ENCODE measurements at places on chromosomes 16 and 17.

- DNase-seq = no peak
Observed at GRCh38 chr17:75814900-75815373, 29.3 kb downstream of the UNC13D start.

DNA sequence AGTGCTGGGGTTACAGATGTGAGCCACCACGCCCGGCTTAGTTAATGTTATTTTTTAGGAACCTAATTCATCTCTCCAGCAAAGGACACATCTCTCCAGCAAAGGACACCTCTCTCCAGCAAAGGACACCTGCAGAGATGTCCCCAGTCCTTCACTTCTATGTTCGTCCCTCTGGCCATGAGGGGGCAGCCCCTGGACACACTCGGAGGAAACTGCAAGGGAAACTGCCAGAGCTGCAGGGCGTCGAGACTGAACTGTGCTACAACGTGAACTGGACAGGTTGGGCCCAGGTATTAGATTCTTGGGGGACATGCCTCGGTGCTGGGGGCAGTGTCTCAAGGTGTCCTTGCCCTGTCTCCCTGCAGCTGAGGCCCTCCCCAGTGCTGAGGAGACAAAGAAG, 4.7 kb downstream of the PFAS start:
- peak; percentile 22 for DNase-seq

DNA sequence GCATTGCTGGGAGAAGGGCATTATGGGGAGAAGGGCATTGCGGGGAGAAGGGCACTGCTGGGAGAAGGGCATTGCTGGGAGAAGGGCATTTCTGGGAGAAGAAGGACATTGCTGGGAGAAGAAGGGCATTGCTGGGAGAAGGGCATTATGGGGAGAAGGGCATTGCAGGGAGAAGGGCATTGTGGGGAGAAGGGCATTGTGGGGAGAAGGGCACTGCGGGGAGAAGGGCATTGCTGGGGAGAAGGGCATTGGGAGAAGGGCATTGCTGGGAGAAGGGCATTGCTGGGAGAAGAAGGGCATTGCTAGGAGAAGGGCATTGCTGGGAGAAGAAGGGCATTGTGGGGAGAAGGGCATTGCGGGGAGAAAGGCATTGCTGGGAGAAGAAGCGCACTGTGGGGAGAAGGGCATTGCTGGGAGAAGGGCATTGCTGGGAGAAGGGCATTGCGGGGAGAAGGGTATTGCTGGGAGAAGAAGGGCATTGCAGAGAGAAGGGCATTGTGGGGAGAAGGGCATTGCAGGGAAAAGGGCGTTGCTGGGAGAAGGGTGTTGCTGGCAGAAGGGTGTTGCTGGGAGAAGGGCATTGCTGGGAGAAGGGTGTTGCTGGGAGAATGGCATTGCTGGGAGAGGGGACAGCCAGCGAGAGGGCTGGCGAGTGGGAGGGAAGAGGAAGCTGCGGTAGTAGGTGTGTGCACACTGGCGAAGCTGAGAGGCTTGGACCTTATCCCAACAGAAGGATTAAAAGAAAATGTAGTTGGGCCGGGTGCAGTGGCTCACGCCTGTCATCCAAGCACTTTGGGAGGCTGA, 4.6 kb upstream of the PYDC1 start:
- DNase-seq = no peak

- no peak for DNase-seq
Observed at GRCh38 chr16:49850558-49851467, 5.1 kb downstream of the ZNF423 start.

DNA sequence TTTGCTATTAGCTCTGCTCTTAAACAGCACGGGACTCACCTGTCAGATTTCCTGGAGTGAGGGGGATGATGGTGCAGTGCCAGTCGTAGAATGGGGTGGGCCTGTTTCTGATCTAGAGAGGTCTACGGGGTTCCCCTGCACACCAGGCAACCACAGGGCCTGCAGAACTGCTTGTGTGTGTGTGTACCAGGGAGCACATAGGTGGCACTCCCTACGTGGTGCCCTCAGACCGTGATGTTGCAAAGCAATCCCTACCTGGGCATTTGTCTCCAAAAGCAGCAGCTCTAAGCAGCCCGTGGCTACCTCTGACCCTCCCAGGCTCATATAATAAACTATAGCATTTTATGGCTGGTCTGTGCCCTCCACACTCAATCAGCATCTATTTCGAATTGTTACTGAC, 38.5 kb downstream of the MPRIP start:
- DNase-seq = no peak

DNA sequence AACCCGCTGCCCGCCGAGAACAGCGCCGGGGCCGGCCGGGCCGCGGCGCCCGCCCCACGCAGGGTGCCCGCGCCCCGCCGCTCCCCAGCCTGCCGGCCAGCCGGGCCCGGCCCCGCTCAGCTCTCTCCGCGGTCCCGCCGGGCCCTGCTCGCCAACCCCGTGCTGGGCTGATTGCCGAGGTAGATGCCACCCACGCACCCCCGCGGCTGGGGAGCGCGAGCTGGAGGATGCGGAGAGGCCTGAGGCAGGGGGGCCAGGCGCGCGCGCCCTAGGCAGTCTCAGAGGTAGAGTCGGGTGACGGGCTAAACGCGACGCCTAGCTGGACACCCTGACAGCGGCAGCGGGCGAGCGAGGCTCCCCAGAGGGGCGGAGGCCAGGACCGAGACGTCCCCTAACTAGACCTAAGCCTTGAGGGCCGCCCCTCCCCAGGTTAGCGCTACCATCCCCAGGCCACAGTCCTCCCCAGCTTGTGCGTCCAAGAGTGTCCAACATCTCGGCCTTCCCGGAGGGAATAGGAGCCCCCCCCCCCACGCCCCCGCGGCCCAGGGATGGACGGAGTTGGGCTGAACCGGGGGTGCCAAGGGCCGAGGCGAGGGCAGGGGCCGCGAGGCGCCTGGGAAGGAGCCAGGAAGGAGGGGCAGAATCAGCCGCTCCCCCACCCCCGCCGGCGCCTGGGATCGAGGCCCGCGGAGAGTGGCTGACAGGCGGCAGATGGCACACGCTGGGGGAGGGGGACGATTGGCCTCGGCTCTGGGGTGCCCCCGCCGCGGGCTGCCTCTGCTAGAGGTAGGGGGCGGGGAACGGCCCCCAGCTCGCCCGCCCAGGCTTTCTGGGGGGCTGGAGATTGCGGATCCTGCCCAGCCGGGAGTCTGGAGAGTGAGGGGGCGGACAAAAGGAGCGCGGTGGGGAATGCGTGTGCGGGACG, 2.5 kb upstream of the ZNF423 start:
- peak; percentile 84 for DNase-seq

DNA sequence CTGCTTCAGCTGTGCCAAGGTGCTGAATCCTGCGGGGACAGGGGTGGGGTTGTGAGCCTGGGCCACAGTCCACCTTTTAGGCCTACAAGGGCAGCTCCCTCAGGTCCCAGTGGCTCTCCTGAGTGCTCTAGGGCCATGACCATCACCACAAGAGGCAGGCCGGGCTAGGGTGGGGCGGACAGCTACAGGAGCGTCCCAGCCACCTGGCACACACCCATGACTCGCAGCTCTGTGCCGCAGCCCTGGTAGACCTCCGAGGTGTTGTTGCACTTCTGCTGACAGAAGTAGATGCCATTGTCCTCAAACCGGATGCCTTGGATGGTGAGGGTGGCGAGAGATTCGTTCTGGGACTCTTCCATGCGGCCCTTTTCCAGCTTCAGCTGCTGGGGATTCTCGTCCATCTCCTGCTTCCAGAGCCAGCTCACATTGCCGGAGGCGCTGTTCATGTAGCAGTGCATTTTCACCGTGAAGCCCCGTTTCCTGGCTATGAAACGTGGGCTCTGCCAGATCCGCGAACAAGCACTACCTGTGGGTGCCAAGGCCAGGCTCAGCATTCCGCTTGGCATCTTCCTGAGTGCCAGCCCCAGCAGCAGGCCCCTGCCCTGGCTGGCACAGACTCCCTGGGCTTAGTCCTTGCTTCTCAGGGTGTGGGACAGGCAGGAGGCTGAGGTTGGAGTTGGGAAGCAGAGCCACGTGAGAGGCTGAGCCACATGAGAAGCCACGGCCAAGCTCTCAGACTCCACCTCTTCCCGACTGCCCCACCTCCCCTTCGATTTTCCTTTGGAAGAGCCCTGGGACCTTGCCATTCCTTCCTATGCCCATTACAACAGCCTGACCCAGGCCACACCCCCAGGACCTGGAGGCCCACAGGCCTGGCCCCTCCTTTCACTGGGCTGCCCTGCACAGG, 2.0 kb downstream of the CD79B start:
- DNase-seq = no peak

- DNase-seq = peak; percentile 92
Observed at GRCh38 chr17:57889892-57890856, 40.3 kb upstream of the MRPS23 start.

DNA sequence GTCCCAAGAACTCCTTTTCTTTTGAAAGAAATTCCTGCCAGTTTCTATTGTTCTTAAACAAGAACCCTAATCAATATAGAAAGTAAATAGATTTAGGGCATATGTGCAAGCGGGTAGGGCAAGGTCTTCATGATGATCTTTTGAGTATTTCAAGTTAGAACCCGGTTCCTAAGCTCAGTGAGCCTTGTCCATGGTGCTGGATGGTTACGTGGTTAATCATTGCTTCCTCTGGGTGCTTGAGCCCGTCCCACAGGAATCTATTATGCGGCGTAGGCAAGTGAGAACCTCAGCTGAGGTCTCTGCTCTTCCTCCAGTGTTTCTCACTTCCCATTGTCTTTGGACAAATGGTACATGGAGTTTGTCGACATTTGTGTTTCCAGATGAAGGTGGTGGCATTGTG, 580.8 kb upstream of the EEF2KMT start:
- no peak for DNase-seq

DNA sequence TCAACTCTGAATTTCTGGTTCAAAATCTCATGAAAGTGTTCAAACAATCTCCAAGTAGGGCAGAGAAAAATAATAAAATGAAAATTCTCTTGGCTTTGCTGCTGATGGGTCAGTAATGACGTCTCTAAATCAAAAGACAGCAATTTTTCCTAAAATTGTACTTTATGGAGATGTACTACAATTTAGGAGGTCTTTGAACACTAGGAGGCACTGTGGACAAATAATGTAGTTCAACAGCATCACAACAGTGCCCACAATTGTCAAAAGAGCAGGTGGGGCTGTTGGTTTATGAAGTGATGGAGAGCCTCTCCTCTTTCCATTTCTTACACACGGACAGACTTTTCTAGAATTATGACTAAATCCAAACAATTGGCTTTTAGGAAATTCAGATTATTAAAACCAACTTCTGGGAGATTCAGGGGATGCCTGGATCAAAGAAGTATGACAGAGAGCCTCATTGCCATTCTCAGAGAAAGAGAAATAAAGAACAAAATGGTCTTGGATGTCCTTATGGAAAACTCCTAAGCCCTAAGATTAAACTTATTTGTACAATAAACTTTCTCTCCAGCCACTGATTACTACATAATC, 23.8 kb downstream of the EZH1 start:
- DNase-seq = peak; percentile 86

DNA sequence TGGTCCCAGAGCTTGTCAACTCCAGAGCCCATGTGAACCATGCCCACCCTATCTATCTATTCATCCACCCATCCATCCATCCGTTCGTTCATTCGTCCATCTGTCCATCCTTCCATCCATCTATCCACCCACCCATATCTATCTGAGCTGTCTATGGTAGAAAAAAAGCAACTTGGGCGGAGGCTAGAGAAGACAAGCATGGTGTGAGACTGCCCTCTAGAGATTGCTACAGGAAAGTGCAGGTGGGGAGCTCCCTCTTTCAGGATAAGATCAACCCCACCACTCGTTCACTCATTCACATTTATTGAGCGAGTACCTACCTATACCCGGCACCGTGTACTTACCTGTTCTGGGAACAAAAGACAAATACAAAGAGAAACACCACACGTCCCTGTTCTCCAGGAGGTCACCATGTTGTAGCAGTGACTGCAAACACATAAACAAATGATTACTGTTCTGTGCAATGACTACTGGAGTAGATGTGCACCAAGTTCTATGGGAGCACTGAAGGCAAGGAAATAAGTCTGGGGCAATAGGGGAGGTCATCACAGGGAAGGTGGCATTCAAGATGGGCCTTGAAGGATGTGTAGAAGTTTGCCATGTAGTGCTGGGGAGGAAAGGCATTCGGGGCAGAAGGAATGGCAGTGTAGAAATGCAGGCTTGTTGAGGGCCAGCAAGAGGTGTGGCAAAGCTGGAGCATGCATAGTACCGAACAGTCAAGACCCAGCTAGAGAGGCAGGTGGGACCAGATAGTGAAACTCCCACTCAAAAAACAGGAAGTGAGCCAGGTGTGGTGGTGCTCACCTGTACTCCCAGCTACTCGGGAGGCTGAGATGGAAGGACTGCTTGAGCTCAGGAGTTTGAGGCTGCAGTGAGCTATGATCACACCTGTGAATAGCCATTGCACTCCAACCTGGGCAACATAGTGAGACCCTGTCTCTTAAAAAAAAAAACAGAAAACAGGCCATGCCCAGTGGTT, 13.4 kb upstream of the ATP5MC1 start:
- peak; percentile 92 for DNase-seq
